ENCODE measurements at places on chromosomes 7 and 10.
A peak's percentile ranks its signal among the peaks of the same experiment; 100 is the strongest.

- no peak for DNase-seq
These were observed 738 bp downstream of the POM121 start for GRCh38 chr7:72925546-72926120.

- no peak for DNase-seq
These were observed 121.3 kb downstream of the CALCR start for GRCh38 chr7:93453262-93453661.

GRCh38 chr7:69633122-69633831 lies 35.0 kb downstream of the AUTS2 start:
- no peak for DNase-seq

DNA sequence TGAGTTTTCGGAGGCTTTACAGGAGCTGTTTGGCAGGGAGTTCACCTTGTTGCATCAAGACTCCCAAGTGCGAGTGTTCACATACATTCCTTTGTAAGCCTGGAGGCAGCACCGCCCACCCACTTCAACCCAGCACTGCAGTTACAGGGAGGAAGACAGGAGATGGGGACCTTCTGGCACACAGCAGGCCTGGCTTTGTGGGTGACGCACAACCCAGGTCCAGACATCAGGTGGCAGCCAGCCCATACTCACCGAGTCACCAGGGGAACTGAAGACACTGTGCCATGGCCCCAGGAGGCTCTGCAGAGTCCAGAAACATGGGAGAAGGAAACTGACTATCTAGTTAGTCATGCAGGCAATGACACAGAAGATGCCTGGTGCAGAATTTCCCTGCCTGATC lies 305.9 kb upstream of the RNF32 start:
- DNase-seq = no peak

DNA sequence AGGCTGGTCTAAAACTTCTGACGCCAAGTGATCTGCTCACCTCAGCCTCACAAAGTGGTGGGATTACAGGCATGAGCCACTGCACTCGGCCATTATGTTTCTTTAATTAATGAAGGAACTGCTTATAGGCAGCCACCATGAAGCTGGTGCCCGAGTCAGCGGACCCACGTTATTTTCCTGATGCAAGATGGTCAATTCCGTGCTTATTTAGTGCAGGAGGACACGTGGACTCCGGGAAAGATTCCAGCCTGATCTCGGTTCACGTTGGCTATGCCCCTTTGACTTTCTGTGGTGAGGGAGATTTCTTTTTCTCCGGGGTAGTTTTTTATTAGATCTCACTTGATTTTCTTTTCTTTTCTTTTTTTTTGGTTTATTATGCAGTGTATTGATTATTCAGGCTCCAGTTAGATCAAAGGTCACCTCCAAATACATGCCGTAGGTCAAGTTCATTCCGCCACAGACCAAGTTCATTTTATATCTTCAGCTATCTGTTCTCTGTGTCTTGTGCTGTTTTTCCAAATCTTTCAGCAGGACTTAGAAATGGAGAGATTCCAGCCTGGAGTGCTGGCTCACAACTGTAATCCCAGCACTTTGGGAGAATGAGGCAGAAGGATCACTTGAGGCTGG lies 8.3 kb downstream of the CAMK1D start:
- no peak for DNase-seq

- DNase-seq = no peak
These were observed 243.0 kb downstream of the BICC1 start for GRCh38 chr10:58755677-58756076.

DNA sequence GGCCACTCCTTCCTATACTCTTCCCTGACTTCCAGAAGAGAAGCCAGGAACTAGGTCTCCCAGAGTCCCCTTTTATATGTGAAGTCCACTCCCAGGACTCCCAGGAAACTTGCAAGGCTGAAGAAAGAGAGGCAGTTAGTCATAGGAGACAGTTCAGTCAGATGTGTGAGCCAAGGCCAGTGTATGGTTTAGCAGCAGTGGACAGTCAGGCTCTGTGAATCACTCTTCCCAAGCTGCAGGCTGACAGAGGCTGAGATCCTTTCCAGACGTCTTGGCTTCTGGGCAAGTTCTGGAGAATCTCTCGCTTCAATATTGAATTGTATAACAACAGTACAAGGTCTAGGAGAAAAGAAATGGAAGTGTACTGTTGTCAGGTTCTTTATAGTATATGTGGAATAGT lies 26.9 kb downstream of the BLVRA start:
- no peak for DNase-seq

GRCh38 chr7:29340696-29341095 lies 146.1 kb downstream of the CHN2 start:
- no peak for DNase-seq

DNA sequence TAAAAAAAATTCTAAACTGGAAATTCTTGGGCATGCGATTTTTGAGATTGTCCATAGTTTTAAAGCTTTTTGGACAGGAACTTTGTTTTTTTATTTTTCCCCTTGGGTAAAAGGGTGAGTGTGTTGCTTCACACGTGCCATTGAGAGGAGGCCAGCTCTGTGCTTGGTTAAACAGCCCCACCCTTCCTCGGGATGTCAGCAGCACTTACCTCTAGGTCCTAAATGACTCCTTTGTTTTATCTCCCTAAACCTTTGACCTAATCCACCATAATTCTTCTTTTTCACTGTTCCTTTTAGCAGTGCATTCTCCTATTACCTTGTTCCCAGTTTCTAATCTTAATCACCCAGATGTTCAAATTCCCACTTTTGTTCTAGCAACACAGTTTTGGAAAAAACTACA lies 83.5 kb downstream of the SEMA3D start:
- no peak for DNase-seq

- DNase-seq = no peak
These were observed 14.8 kb upstream of the LSM8 start for GRCh38 chr7:118169146-118169545.

- no peak for DNase-seq
These were observed 3.5 kb upstream of the DEPP1 start for GRCh38 chr10:44982114-44982460.

GRCh38 chr7:136183981-136184380 lies 206.8 kb upstream of the MTPN start:
- DNase-seq = no peak

GRCh38 chr7:149669121-149669818 lies 104.1 kb downstream of the ZNF467 start:
- no peak for DNase-seq

DNA sequence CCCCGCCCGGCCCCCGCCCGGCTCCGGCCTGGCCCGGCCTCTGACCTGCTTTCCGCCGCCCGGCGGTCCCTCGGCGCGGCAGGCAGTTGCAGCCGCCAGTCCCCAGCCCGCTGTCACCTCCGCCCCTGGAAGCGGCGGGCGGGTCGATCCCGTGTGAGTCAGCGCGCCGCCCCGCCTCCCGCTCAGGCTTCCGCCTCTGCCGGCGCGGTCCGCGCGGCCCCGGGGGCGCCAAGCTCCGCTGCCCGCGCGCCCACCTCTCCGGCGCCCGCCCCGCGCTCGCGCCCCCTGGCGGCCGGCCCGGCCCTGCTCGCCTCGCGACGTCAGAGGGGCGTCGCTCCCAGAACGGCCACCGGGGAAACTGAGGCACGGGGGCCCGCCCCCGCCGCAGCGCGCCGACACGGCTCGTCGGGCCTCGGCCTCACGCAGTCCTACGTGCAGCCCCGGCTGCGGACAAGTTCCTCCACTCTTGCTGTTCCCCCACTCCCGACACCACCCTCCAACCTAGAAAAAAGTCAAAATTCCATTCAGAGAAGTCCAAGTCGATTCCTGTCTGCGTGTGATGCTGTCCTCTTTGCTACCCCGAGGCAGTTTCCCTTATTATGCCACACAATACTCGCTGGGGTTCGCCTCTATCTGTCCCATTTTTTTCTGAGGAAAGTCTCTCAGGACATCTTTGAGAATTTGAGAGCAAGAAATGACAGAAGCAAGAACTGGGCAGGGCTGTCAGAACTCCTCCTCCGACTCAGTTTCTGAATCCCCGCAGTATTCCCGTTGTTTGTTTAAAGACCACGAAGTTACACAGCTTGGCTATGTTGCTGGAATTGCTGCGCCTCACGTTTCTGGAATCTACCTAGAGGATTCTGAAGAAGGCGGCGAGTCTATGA lies at the start of gene DNMBP:
Gene DNMBP (minus strand): TSS at position 155 of the 884 bp plus-strand sequence. CDS start 37,823 bp downstream, outside the sequence.
- peak; percentile 65 for DNase-seq

GRCh38 chr7:128361411-128362379 lies at the start of gene PRRT4:
PRRT4 (minus strand) TSS chr7:128361690.
- DNase-seq = peak; percentile 12

- DNase-seq = no peak
These were observed 37.2 kb downstream of the TBXAS1 start for GRCh38 chr7:139866047-139866837.

- DNase-seq = no peak
These were observed 70.4 kb downstream of the INPP5A start for GRCh38 chr10:132607961-132608495.

DNA sequence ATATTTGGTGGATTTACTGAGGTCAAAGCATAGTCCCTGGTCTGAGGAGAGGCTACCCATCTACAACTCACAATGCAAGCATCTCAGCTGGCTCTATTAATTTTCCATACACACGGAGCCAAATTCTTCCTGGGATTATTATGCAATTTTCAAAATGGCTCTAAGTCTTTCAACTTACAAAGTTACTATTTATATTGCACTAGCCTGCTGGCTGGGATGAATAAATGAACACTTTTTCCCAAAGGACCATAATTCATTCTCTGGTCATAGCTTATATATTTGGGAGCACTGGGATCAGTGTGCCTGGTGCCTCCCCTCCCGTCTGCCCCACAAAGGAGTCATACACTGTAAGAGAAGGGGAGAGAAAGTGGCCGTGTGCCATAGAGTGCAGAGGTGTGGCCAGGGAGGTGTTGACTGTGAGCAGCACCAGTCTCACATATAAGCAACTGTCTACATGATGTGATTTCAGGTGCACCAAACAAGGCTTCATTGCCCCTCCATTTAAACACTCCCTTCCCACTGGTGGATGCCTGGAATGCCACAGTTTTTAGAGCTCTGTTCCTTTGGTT lies 88.6 kb downstream of the ZNF92 start:
- no peak for DNase-seq

DNA sequence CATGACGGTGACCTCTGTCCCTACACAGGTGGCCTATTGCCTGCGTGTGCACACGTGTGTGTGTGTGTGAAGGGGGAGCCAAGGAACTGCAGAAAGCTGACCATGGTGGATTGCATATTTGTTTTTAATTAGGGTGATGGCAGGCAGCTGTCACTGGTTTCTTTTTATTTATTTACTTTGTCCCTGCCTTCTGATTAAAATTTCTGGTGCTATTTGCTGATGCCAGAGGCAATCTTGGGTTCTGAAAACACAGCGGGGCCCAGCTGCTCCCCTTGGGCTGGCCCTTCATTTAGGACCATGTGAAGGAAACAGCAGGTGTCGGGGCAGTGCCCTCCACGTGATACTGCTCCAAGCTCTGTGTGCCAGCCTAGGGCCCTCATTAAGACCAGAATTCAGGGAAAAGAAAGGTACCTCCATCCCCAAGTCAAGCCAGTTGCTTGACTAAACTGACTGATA lies 71.3 kb upstream of the PODXL start:
- no peak for DNase-seq

DNA sequence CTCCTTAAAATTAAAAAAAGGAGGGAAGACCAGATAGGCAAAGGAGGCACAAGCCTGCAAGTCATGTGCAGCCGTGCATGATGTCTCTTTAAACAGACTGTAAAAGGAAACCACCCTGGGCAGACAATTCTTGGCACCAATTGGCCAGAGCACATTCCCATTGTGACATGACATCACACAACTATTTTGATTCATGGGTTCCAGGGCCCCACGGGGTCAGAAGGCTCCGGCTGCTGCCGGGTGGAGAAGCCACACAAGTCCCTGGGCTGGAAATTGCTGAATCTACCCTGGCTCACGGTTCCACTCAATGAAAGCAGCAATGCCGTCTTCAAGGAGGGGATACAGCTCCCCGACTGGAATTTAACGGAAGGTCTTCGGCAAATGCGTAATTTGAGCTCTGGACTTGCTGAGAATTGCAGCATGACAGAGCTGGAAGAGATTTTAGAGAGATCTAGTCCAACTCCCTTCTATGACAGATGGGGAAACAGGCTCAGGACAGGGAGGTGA lies 140.5 kb downstream of the PRKAG2 start:
- no peak for DNase-seq

DNA sequence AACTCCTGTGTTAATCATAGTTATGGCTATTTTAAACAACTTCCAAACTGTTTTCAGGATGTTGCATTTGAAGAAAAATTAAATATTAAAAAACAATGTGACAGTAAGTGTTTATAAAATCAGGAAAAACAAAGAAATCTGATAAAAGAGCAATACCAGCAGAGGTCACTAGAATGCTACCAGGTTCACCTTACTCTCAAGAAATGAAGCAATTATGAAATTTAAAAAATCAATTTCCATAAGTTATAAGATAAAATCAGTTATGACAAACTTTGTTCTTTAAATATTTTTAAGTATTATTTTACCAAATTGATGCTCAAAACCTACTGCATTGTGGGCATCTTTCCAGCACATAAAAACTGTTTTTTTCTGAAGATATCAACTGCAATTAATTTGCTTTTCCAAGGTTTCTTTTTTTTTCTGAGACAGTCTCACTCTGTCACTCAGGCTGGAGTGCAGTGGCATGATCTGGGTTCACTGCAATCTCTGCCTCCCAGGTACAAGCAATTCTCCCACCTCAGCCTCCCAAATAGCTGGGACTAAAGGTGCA lies 50.7 kb upstream of the RHEB start:
- no peak for DNase-seq

DNA sequence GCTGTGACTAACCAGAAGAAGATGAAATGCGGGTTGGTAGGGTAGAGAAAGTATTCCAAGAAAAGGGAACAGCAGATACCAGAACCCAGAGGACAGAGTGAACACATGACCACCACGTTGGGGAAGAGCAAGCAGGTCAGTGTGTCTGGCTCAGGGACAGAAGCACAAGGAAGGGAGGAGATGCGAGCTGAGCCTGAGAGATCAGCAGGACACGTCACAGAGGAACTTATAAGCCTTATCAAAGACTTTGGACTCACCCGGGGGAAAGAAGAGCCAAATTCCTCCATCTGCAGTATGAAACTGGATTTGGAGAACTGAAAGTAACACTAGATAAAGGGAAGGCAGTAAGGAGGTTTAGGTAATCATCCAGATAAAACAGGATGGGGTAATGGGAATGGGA lies 232.1 kb upstream of the NPVF start:
- DNase-seq = no peak

- no peak for DNase-seq
These were observed 89.5 kb upstream of the PIK3CG start for GRCh38 chr7:106775552-106775936.

- no peak for DNase-seq
These were observed 2.3 kb upstream of the SLC29A3 start for GRCh38 chr10:71316786-71317160.

GRCh38 chr10:96556003-96556402 lies 30.8 kb downstream of the TM9SF3 start:
- DNase-seq = no peak

DNA sequence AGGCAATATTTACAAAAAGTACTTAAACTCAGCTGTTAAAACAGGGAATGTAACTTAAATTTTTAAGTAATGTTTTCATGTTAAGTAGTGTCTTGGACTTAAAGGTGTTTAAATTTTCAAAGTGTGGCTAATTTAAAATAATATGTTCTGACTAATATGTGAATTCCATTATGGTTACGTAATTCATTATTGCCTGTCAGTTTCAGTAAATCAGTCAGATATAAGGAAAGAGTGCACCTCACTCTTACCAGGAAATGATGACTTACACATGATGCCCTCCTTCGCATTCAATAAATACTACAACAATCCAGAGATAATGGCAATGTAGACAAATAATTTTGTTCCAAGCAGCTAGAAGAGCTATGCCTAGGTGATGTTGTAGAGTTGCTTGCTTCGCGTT lies 69.0 kb upstream of the WNT16 start:
- DNase-seq = no peak

GRCh38 chr10:104045151-104046089 lies 40.3 kb downstream of the COL17A1 start:
- no peak for DNase-seq

- DNase-seq = no peak
These were observed 649.3 kb downstream of the POM121L12 start for GRCh38 chr7:53684693-53685092.

Data from activated CD4-positive, CD25-positive, alpha-beta regulatory T cell (primary cell).